Mesendoderm (in vitro differentiated cells): ENCODE measurements at places on chromosomes 16 and 17.
A peak's percentile ranks its signal among the peaks of the same experiment; 100 is the strongest.

DNA sequence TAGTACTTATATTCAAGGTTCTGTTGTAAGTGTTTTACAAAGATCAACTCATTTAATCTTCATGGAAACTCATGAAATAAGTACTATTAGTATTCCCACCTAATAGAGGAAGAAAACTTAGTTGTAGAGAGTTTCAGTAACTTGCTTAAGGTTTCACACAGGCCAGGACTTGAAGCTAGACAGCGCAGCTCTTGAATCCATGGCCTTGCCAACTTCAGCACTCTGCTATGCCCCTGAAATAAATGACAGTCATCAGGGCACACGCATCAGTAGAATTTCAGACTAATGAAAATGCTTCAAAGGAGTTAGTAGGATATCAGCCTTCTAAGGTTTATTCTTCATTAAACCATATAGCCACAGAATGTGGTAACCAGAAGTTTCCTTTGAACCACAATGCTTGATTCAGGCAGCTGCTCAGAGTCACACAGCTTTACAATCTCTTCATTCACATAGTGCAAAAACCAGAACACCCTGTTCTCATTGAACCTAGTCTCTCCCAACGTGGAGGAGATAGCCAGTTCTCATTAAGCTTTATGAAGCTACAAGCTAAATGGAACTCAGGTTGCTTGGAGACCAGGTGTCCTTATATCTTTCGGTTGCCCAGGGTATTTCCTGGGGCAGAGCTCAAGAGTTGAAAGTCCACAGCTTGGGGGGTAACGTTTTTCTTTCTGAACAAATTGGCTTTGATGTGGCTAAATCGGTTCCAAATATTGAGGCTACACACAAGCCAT lies 39.7 kb downstream of the KCNJ2 start:
- DNase-seq, result no peak

- peak; percentile 63 for DNase-seq
These were observed 855 bp downstream of the TUFM start for GRCh38 chr16:28845293-28845692.

DNA sequence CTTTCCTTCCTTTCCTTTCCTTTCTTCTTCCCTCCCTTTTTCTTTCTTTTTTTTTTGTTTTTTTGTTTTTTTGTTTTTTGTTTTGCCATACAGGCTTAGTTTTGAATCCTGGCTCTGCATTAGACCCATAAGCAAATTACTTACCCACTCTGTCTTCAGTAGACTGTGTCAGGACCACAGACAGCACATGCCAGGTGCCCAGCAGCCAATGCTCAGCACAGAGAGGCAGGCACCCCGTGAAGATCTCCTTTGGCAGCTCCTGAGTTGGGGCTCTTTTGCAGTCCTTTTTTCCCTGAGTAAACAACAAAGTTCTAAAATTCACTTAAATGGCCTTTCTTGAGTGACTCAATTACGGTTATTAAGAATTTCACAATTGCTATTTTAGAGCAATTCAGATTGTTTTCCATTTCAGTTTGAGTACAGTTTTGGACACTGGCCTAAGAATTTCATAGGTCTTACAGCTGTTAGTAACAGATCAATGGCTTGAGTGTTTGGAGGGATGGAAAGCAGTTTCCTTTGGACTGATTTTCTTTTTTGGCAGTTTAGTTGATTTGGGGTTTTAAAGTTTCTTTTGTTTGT lies 26.2 kb upstream of the SLC5A11 start:
- DNase-seq, result no peak

DNA sequence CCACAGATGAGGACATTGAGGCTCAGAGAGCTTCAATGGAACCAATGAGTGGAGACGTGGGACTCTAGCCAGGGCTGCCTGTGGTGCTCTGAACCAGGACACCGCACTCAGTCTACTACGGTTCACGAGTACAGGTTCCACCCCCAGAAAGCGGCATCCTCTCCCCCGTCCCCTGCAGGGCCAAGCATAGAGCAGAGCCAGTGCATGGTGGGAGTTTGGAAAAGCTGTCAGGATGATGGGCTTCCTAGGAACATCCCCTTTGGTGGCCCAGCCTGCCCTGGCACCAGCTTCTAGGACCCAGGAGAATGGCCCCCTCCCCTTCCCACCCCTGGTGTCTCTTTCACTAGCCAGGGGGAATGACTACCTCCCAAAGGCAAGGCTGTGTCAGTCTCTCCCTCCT lies 8.4 kb downstream of the ZNF319 start:
- DNase-seq, result no peak

GRCh38 chr17:80190716-80191115 lies 20.9 kb downstream of the CARD14 start:
- DNase-seq, result no peak

DNA sequence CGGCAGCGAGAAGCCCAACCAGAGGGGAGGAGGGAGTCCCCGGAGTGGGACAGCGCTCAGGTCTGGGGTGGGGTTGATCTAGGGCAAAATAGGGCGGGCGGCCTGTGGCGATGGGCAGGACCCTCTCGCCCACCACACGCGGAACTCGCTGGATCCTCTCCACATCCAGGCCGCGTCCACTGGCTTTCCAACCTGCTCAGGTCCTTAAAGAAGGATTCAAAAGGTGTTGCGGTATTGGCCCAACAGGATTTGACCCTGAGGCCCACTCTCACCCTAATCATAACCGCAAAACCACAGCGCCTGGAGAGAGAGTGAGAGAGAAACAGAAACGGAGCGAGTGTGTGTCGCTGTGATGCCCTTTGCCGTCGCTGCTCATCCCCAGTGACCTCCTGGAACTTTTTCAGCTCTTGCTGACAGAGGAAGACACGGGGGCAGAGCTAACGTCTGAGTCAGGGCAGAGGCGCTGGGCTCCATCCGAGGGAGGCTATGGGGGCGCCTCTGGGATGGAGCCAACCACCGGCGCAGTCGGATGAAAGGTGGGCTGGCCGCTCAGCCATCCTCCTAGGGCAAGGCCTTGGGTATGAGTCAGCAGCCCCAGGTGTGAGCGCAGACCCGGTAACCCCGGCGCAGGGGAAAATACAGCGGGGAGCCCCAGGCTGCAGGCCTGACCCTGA lies 16.7 kb upstream of the OR1F1 start:
- DNase-seq, result peak; percentile 88

GRCh38 chr17:48497103-48497502 lies 33.7 kb downstream of the HOXB1 start:
- peak; percentile 58 for DNase-seq

GRCh38 chr16:57601801-57602478 lies 26.5 kb upstream of the ADGRG1 start:
- no peak for DNase-seq

DNA sequence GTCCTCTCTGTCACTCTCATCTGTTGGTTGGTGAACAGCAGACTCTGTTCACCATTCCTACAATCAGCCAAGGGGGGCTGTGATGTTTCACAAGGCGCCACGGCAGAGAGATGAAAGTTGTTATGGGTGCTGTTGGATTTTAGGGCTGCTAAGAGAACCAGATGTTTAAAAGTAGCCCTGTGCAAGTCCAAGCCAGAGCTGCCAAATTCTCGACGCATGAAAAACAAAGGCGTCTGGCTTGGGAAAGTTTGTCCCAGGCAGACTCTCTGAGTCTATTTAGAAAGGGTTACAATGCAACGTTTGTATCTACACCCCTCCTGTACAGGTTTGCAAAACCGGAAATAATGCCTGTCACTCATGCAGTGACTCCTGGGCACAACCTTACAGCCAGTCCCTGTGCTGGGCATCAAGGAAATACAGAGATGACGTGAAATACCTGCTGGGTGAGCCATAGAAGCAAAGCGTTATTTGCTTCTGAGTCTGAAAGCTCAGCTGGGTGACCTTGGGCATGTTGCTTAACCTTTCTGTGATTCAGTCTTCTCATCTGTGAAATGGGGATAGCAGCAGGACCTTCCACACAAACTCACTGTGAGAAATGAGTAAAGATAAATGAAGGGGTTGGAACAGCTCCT lies 74.8 kb downstream of the XYLT1 start:
- no peak for DNase-seq

- peak; percentile 21 for DNase-seq
These were observed 171.7 kb downstream of the C16orf95 start for GRCh38 chr16:87145181-87146176.

GRCh38 chr16:72443809-72444208 lies 271.9 kb upstream of the PMFBP1 start:
- DNase-seq, result no peak

- DNase-seq, result no peak
These were observed 310.9 kb upstream of the KCNJ16 start for GRCh38 chr17:69764146-69764545.

DNA sequence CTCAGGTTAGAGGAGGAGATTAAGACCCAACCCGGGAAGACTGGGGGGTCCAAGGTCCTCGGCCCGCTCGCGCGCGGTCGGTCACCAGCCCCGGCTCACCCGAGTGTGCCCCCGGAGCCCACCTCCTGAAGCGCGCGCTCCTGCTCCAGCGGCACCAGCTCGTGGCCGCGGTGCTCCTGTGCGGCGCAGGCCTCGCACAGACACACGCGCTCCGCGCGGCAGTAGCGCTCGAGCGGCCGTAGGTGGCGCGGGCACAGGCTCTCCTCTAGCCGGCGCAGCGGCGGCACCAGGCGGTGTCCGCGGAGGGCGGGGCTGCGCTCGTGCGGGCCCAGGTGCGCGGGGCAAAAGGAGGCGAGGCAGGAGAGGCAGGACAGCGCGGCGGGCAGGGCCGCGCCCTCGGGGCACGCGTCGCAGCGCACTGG lies 618 bp downstream of the TRIM47 start:
- DNase-seq, result peak; percentile 85

GRCh38 chr17:28765038-28765437 lies 21.2 kb downstream of the TRAF4 start:
- no peak for DNase-seq

DNA sequence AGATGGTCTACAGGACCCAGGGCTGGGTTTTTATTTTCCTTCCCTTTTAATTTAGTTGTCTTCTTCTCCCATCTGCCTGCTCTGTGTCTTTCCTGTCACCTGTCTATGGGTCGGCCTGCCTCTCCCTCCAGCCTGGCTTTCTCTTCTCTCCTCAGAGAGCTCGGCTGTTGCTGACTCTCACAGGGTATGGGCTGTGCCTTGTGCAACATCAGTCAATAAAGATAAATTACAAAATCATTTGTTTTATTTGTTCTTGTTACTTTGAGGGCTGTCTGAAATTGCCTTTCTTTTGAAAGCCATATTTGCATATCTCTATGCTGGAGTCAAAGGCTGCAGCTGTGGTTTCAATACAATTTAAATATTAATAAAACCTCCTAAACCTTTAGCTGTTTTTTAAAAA lies 15.6 kb downstream of the RND2 start:
- no peak for DNase-seq

GRCh38 chr17:48373883-48374282 lies 56.1 kb downstream of the SKAP1 start:
- DNase-seq, result no peak
